Left ventricle myocardium superior (tissue), 1 donor: ENCODE measurements at places on chromosomes 11 and 22. TPM values are rescaled to one million over a fixed set of nuclear protein-coding genes. Genes with fewer than 3 reads are reported as not detected.
A peak's percentile ranks its signal among the peaks of the same experiment; 100 is the strongest.

POU2AF3 gene
- total RNA-seq = 0.74 TPM

YWHAH gene
- 60.4 TPM for total RNA-seq

POTEH gene
- total RNA-seq = not detected

PATL1 gene
- 24.5 TPM for total RNA-seq

C11orf87 gene
- total RNA-seq = not detected

OR51B5 gene
- not detected for total RNA-seq

ZBTB16 gene
- 67.3 TPM for total RNA-seq

OR6T1 gene
- not detected for total RNA-seq

GSTT4 gene
- not detected for total RNA-seq

LAYN gene
- 3.8 TPM for total RNA-seq

PRAME gene
- total RNA-seq = not detected

GRCh38 chr11:115191761-115192160, 312.5 kb downstream of the CADM1 start:
- no peak for DNase-seq

- peak; percentile 66 for DNase-seq
These were observed 1.3 kb downstream of the TP53I11 start for GRCh38 chr11:44949160-44950030.

- DNase-seq = no peak
These were observed 1191.9 kb downstream of the BRD1 start for GRCh38 chr22:48635816-48636215.

DNA sequence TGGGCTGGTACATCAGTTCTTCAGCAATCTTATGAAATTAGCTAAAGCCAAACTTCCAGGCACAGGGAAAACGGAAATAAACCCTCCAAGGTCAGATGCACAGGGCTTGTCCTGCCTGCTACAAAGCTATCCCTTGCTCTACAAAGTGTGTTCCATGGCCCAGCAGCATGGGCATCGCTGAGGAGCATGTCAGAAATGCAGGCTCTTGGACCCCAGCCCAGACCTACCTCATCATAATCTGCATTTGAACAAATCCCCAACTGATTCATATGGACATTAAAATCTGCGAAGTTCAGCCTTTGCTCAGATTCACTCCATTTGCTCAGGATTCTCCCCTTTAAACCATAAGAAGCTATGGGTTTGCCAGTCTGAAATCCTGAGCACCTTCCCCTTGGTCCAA, 129.7 kb upstream of the CSNK2A3 start:
- DNase-seq = no peak

DNA sequence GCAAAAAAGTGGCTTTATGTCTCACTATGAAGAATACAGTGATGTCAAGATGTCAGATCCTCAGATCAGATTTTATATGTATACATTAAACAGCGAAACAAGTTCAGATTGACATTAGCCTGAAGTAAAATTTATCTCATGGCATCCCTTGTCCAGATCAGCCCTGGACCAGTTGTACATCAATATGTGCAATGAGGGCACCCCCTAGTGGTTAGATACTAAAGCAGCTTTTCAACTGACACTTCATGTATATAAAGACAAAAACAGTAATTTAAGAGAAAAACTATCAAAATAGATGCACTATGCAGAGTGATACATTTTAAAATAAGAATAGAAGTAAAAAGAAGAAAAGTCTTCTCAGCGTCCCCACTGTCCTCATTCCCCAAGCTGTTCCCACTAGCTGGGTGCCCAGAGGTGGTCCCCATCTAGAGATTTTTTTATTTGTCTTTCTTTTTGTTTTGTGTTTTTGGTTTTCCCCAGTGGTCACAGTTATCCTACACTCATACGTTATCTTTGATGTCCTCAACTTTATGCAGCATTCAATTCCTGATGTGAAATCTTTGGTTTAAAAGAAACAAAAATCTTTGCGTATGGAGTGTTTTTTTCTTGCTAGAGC, 2193.4 kb upstream of the RAG2 start:
- DNase-seq = no peak

DNA sequence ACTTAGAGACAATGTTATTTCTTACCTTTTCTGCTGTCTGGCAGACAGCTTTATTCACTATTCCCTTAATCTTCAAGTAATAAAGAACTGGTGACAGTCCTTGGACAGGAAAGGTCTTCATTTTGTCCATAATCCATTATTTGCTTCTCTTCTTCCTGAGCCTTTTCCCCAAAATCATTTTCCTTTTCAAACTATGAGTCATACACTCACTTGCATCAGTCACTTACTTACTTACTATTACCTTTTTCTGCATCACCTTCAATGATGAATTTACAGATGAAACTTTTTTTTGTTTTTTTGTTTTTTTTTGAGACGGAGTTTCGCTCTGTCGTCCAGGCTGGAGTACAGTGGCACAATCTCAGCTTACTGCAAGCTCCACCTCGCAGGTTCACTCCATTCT, 9.5 kb downstream of the METTL15 start:
- no peak for DNase-seq

DNA sequence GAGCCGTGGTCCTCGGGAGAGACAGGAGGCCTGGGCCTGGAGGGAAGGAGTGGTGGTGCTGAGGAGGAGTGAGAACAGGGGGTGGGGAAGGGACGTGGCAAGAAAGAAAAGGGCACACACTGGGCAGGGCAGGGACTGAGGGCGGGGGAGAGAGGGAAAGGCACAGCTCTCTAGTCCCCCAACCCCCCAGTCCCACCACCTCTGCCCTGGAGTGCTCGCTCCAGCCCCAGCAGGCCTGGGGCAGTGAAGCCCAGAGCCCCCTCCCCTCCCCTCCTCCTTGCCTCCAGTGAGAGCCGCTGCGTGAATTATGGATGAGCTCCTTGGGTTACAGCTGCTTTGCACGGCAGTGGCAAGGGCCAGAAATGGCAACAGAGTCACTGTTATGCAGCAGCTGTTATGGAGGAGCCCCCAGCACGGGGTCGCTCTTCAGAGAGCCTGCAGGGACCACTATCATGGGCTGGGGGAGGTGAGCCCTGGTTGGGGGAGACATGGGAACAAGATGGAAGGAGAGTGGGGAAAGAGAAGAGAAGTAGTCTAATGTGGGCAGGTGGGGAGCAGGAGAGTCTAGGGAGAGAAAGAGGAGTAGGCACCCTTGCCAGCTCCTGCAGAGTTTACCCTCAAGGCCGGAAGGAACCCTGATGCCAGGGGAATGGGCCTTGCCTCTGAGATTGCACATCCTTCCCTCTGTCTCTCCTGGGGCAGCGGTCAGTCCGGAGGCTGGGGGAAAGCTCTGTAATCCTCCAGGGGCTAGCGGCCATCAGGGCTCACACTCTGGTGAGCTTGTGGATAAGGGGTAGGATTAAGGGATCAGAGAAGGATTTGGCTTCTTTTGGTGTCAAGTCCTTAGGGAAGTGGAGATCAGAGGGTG, 3.6 kb downstream of the RTN4RL2 start:
- DNase-seq = no peak

- DNase-seq = no peak
These were observed 16.3 kb upstream of the RDX start for GRCh38 chr11:110312670-110313069.

DNA sequence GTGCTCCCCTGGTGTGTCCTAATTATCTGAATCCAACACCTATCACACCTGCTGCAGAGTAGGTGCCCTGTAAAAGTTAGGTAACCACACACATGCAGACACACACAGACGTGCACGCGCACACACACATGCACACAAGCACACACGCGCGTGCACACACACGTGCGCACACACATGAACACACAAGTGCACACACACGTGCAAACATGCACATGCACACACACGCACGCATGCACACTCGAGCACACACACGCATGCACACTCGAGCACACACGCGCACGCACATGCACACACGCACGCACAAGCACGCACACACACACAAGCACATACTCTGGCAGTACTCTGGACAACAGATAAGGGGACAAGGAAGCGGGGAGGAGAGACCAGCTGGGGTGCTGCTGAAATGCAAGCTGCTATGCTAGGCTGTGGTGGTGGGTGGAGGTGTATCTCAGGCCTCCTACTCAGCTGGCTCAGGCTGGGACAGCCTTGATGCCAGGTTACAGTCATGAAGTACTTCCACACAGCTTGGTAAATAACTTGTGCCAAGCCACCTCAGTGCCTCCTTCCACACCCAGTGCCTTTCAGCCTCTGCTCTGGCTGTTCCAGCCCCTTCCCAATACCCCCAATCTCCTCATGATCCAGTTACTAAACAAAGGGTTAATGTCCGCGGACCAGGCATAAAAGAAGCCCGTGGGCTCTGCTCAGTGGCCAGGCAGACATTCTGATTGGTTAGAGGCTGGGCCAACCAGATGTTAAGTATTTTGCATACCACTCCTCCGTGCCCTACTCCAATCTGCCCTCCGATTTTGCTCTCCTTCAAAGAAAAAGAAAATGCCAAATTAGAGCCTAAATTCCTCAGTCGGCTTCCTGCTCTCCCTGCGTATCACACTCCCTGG, 374.1 kb downstream of the TENM4 start:
- DNase-seq = no peak

DNA sequence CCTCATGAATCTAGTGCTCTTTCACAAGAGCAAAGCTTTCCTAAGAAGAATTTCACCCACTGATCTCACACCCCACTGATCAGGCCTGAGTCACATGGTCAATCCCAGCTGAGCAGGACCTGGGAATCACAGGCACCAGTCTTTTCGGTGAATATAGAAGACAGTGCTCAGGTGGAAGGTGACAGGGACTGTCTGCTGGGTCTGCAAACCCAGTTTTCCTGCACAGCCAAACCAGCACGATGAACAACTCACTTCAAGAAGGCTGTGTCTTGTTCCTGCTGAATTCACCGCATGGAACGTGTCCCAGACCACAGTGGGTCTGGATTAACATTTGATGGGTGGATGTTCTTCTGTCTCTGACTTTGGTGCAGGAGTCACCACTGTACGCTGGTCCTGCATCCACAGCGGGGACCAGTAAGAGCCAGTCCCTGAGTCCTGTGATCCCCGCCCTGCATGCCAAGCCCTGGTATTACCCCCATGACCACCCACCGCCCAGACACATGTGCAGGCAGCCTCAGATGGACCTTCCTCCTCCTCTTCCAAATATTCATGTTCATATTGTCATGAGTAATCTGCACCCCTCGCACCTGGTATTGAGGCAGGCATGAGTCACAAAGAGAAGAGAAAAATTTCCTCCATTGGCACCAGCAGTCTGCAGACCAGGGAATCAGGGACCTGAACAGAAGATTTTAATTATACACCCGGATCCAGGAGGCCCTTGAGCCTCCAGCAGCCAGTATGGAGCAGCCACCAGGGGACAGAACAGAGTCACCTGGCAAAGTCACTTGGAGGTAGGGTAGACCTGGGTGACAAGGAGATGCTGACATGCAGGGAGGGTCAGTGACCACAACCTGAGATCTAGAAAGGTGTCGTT, 8.6 kb upstream of the IGLL5 start:
- no peak for DNase-seq

- no peak for DNase-seq
These were observed 21.5 kb downstream of the FADS3 start for GRCh38 chr11:61869708-61870451.

DNA sequence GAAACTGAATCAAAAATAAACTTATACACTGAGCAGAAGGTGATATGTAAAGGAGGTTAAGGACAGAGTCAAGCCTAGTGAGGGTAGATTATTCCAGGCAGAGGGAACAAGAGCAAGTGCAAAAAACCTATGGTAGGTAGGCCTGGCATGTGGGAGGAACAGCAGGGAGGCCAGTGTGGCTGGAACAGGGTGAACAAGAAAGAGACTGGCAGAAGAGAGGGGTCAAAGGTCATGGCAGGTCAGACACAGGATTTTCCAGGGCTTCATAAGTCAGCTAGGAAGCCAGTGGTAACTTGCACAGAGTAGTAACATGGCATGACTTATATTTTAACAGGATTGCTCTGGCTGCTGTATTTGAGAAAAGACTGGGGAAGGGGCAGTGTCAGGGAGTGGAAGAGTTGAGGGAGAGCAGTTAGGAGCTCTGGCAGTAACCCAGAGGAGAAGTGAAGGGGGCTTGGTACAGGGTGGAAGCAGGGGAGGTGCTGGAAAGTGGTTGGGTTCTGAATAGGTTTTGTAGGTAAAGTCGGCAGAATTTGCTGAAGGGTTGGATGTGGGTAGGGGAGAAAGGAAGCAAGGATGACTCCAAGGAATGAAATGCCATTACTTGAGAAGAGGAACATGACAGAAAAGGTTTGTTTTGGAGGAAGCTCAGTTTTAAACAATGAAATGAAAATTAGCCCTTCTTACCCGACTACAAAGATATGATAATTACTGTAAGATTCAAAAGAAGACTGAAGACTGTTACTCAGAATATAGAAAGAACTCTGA, 86.2 kb downstream of the ZNRF3 start:
- no peak for DNase-seq

- no peak for DNase-seq
These were observed 101.4 kb downstream of the PARVA start for GRCh38 chr11:12478743-12479142.

- DNase-seq = no peak
These were observed 3.4 kb upstream of the MUC5B start for GRCh38 chr11:1219446-1219833.

DNA sequence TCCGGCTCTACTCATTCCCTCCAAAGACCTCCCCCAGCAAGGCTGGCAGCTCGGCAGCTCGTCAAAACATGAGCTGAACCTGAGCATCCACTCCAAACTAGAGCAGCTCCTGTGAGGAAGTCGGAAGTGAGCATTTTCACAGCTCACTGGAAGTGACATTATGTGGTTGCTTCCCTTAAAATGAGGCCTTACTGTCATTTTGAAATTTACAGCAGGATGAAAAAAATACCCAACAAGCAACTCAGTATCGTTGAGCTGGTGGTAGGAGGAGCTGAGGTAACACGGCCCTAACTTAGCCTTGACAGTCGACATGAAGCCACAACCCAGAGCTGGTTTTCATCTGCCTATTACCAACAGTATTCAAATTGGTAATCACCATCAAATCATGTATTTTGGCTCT, 38.0 kb upstream of the ARFGAP3 start:
- no peak for DNase-seq

GRCh38 chr11:14029440-14029839, 66.9 kb downstream of the SPON1 start:
- DNase-seq = no peak

GRCh38 chr11:80868831-80869230, 1428.0 kb upstream of the TENM4 start:
- DNase-seq = no peak

- DNase-seq = no peak
These were observed 8.1 kb upstream of the CCND1 start for GRCh38 chr11:69632900-69633299.

GRCh38 chr11:75147875-75148263, 3.0 kb upstream of the SLCO2B1 start:
- peak; percentile 57 for DNase-seq

DNA sequence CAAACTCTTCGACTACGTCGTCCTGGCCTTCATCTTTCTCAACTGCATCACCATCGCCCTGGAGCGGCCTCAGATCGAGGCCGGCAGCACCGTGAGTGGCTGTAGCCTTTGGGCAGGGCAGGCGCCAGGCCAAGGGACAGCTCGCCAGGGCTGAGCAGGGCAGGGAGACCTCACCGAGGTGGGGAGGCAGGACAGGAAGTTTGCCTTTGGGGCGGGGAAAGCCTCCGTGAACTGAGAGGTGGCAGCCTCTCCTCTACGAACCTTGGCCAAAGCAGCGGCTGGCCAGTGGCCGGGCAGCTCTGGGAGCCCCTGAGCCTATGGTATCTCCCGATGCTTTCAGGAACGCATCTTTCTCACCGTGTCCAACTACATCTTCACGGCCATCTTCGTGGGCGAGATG, 93.2 kb downstream of the CACNA1I start:
- DNase-seq = no peak
